LHCN-M2 (cell line): ENCODE measurements at places on chromosomes 2 and 18.

DNA sequence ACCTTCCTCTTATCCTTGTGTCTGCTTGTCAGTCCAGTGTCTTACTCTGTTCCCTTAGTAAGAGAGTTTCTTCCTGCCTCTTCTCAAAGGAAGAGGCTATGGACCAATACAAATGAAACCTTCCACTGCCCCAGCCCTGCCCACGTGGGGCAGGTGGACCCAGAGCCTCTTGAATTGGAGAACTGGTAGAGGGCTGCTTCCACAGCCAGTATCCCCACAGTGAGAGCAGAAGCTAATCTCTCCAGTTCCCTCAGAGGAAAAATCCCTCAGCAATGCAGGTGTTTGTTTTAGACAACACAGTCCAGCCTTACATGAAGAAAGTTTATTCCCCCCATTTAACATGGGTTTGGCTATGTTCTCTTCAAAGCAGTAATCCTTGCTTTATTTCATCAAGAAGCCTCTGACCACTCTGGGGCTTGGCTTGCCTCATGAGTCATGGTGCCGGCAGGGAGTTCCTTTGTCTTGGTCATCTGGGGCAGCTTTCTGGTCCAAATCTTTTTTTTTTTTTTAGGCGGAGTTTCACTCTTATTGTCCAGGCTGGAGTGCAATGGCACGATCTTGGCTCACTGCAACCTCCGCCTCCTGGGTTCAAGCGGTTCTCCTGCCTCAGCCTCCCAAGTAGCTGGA is 6.5 kb upstream of the CYBRD1 start:
- peak; percentile 82 for DNase-seq

DNA sequence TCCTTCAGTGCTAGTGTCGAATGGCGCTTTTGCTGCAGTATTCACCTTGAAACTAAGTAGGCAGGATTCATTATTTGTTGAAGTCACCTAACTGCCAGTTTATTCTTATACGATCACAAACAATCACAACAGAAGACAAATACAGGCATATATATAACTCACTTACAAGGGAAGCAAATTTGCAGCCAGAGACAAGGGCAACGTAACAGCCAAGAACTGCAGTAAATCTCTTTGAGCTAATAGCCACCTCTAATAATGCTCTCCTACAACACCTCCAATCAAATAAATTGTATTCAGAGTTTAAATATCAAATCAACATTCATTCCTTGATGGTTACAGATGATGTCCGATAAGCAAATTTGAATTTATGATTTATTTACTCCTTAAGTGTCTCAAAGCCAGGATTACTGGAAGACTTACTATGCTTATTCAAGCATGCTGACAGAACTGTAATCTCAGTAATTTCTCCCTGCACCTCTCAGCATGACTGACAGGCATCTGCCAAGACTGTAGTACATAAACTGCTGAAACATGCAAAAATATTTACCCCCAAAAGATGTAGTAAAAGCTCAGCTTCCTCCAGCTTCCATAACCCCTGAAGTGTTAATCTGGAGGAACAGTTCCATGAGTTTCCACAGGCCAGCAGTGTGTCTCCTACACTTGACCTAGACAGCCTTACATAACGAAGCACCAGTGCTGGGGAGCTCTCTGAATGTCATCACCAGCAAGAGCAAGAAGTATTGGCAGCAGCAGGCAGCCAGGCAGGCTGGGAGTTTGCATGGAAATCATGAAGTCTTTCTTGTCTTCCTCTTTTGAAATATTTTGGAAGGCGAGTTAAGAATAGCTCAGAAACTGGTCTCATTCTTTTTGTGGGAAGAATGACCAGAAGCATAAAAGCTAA is 20.9 kb upstream of the SCN1A start:
- no peak for DNase-seq

- DNase-seq: no peak
These were observed 24.4 kb upstream of the RAB12 start for GRCh38 chr18:8584798-8585197.

DNA sequence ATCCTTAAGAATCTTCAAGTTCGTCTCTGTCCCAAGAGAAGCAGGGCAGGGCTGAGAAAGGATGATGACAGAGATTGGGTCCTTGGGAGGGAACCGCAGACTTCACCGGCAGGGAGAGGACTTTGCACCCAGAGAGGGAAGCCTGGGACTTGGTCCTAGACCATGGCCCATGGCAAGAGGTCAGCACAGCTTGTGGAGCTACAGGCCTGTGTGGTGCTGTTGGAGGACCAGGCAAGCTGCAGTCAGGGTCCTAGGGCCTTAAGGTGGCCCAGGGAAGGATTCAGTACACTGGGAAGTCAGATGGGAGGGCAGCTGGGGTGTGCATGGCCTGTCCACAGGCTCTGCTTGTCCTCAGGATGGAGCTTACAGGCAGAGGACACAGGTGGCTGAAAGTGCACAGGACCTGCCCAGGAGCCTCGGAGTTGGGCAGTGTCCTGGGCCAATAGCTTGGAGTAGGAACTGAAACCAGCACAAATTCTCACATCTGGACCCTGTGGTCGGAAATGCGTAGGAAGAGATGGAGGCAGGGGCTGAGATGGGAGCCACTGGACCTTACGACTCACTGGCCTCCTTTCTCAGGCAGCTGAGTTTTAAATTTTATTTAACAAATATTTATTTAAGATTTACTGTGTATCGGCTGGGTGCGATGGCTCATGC is 56.4 kb upstream of the TCF7L1 start:
- no peak for DNase-seq

GRCh38 chr2:105325389-105325963 is 4.1 kb downstream of the TGFBRAP1 start:
- peak; percentile 94 for DNase-seq

DNA sequence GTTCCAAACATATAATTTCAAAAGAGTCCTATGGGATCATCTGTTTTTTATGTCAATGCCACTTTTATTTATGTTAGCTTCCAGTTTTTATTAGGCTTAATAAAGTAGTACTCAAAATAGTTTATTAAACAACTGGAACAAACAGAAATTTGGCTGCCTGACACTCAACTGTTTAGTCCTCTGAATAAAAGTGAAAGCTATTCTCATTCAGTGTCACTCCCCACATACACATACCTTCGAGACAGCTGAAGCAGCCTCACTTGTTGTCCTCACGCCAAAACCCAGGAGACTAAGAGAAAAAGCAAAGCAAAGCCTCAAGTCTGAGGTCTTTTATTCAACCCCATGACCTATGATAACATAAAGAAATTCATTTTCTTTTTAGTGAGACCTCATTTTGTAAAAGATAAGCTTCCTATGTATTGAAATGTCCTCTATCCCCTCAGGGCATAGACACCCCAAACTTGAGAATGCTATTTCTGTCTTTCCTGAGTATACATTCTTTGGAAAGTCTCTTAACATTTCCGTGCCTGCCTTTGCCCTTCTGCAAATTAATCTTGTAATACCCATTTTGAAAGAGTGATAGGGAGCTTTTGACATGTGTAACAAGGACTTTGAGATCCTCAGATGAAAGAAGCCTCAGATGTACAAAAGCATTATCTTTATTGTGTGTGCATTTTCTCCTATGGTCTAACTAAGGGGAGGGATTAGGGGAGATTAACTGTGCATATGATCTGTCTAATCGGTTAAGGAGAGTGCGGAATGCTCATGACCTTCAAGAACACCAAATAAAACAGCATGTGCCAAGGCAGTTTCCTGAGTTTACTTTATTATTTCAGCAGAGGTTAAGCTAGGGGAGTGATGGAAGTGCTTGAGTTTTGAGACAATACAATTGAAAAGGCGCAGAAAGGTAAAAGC is 1523.7 kb upstream of the PIK3C3 start:
- DNase-seq: no peak

- no peak for DNase-seq
These were observed 103.9 kb upstream of the EPAS1 start for GRCh38 chr2:46193356-46193755.

GRCh38 chr2:119253114-119253702 is 29.6 kb downstream of the STEAP3 start:
- peak; percentile 69 for DNase-seq
